Activated CD4-positive, alpha-beta T cell treated with anti-CD3 and anti-CD28 coated beads for 24 hours (primary cell): ENCODE measurements at places on chromosomes 12 and 14.

DNA sequence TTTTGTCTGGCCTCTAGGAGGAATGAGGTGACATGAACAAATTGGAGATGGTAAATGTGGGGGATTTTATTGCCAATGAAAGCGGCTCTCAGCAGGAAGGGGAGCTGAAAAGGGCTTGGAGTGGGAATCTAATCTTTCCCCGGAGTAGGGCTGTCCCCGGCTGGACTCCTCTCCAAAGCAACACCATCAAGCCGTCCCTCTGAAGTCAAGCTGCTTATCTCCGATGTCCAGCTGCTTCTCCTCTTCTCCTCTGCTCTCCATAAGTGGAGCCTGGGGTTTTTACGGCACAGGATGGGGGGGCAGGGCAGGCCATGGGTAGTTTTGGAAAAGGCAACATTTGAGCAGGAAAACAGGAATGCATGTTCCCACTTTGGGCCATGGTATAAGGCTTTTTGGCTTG is 113.5 kb downstream of the TMEM132D start:
- DNase-seq = no peak

GRCh38 chr14:69281450-69282169 is 21.7 kb downstream of the GALNT16 start:
- no peak for DNase-seq

- DNase-seq = no peak
Observed at GRCh38 chr14:54652188-54652587, 85.3 kb downstream of the SAMD4A start.

GRCh38 chr12:127677537-127678131 is 589.3 kb upstream of the TMEM132C start:
- peak; percentile 4 for DNase-seq

DNA sequence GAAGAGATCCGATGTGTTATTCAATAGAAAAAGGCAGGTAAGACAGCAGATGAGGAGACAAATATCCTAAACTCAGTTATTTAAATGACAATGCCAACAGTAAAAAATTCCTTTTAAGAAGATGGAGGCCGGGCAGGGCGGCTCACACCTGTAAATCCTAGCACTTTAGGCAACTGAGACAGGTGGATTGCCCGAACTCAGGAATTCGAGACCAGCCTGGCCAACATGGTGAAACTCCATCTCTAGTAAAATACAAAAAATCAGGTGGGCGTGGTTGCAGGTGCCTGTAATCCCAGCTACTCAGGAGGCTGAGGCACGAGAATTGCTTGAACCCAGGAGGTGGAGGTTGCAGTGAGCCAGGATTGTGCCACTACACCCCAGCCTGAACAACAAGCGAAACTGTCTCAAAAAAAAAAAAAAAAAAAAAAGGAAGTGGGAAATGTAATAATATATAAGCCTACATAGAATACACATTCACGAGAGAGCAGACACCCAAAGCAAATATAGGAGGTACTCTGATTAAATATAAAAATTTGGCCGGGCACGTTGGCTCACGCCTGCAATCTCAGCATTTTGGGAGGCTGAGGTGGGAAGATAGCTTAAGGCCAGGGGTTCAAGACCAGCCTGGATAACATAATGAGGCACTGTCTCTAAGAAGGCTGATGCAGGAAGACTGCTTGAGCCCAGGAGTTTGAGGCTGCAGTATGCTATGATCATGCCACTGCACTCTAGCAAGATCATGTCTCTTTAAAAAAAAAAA is 19.0 kb downstream of the CORO1C start:
- no peak for DNase-seq

GRCh38 chr14:54349713-54350112 is 47.1 kb upstream of the CDKN3 start:
- DNase-seq = no peak

- DNase-seq = no peak
Observed at GRCh38 chr12:128592220-128592744, 231.5 kb downstream of the SLC15A4 start.

- DNase-seq = no peak
Observed at GRCh38 chr12:23139026-23139425, 514.1 kb downstream of the ETNK1 start.

GRCh38 chr12:41304526-41304925 is 116.4 kb downstream of the PDZRN4 start:
- no peak for DNase-seq

GRCh38 chr14:80523518-80524117 is 312.3 kb upstream of the DIO2 start:
- no peak for DNase-seq

DNA sequence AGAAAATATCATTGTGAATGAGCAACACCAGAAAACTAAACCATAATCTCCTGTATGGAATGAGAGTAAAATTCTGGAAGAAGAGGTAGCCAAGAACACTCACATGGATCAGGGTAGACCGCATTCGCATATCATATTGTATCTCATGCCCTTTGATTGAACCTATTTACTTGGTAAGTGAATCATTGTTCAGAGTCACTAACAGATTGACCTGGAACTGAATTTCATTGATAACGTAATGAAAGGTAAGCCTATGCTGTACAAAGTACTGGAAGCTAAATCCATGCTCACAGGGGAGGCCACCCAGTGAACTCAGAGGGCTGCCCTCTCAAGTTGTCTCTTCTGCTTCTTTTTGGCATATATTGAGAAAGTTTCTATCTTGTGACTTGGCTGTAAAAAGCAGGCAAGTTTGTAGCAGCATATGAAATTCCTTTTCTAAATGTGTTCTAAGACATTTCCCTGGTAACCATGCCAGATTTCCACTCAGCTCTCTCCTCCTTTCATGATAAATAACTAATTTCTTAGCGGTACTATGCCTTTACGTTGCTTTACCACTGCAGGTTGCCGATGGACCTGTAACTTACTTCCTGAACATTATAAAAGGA is 91.4 kb downstream of the PLCZ1 start:
- DNase-seq = no peak

DNA sequence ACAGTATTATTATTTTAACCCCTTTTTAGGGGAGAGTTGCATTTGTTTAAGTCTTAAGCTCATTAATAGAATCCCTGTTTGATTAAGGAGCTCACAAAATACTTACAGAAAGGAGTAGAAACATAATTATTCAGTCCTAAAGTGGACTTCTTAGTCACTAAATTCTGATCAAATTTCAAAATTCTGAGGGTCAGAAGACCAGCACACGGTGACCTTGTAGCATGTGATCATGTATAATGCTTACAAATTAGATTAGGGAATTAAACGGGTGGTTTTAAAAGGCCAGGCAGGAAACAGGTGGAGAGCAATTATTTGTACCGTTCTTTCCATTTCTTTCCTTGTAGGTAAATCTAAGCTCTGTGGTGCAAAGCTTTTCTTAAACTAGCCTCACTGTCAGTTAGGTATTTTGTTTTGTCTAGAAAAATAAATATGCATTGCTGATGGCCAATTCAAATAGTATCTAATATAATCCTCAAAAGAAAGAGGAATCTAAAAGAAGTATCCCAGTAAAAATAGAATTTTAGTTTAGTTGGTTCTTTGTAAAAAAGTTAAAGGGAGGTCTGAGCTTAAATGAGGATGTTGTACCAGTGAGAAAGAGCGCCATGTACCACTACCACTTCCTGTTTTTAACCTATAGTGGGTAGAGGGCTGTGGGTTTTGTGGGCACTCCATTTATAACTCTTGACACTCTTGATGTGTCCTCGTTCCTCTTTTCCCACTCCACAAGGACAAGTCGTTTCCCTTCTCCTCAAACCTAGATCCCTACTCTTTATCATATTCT is 51.1 kb downstream of the SLC38A1 start:
- DNase-seq = no peak

GRCh38 chr12:116861320-116861719 is 19.9 kb downstream of the HRK start:
- DNase-seq = no peak

DNA sequence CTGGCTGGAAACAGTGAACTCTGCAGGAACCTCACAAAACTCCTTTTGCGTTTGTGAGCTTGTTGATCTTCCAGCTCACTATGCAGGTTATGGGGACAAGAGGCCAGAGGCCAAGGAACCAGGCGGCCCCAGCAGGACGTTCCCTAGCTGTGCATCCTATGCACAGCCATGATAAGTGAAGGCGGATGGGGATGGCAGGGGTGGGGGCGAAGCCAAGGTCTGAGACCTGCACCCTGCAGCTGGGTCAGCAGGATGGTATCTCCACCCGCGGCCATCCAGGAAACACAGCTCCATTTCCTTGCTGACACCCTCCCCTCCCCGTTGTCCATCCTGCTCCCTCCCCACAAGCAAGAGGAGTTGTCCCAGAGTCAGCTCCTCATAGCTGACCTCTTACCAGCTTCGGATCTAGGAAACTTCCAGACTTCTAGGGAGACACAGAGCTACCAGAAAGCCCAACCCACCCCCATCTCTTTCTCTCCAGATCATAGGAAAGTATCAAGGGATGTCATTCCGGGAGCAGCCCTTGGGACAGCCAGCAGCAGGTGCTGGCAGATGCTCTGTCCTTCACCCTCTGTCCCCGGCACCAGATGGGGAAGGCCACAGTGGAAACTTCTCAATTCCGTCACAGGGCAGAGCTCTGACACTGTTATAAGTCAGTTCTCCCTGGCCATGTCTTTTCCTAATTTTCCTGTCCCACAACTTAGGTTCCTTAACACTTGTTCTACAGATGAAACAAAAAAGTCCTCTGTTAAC is 9.4 kb downstream of the ZBTB39 start:
- DNase-seq = no peak

GRCh38 chr14:39102969-39103957 is at the start of gene SEC23A:
TSS of gene SEC23A (minus strand) at chr14:39103235. CDS start at chr14:39096118, 7,117 bp downstream.
- DNase-seq = peak; percentile 71
